DMS53 (cell line): ENCODE measurements at places on chromosomes 2 and 18.

- DNase-seq = peak; percentile 37
Measured at GRCh38 chr2:109563288-109563687, 50.5 kb downstream of the SEPTIN10 start.

DNA sequence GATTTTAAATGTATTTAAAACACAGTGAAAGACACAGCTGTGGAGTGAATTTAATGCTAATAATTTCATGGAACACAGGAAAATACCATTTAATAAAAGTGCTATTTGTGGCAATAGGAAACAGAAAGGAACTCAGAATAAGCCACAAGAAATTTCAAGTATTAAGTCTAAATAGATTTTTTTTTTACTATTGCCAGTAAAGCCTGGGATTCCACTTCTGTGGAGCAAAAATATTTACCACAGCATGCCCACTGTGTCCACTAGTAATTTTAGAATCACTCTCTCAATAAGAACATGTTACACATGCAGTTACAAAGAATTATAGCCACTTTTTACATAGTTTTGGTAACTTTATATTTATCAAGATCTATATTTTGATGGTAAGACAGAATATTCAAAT, 17.2 kb downstream of the KCTD18 start:
- DNase-seq = no peak

- no peak for DNase-seq
Measured at GRCh38 chr2:222290401-222290735, 8.4 kb downstream of the PAX3 start.

GRCh38 chr2:227816507-227817294, 3.1 kb downstream of the CCL20 start:
- DNase-seq = no peak

GRCh38 chr2:69171897-69172525, 159.0 kb downstream of the ANTXR1 start:
- DNase-seq = no peak

- DNase-seq = peak; percentile 95
Measured at GRCh38 chr18:48007955-48008701, 77.7 kb upstream of the SMAD2 start.
